ENCODE measurements at places on chromosomes 11 and 22. TPM values are rescaled to one million over a fixed set of nuclear protein-coding genes. Genes with fewer than 3 reads are reported as not detected.

Gene VSIG2
- total RNA-seq, result 0.40 TPM

Gene KDM4E
- total RNA-seq, result not detected

Gene F2
- total RNA-seq, result not detected

Gene CCDC81
- 0.44 TPM for total RNA-seq

Gene POU2AF2
- total RNA-seq, result not detected

Gene RBMXL2
- not detected for total RNA-seq

Gene H19
- not detected for total RNA-seq

Gene TNNI2
- 0.33 TPM for total RNA-seq

Gene MIAT
- total RNA-seq, result 52.2 TPM

Gene SEZ6L
- not detected for total RNA-seq

Gene OR6T1
- not detected for total RNA-seq

Gene FAT3
- not detected for total RNA-seq

Gene SDHD
- 133 TPM for total RNA-seq

Gene DBX1
- not detected for total RNA-seq

Gene SLC6A5
- not detected for total RNA-seq

Gene HEPHL1
- total RNA-seq, result not detected

Gene PAK1
- total RNA-seq, result 32.1 TPM

Gene LDHAL6A
- not detected for total RNA-seq

Gene OR52E8
- not detected for total RNA-seq

Gene ATP5MG
- 277 TPM for total RNA-seq

Gene SLC22A6
- total RNA-seq, result not detected

Gene TM7SF2
- total RNA-seq, result 17.9 TPM

Gene MS4A1
- total RNA-seq, result 1.2 TPM

Gene PPP2R5B
- total RNA-seq, result 11.2 TPM

Gene DEPDC7
- 1.7 TPM for total RNA-seq

Gene GLYATL2
- not detected for total RNA-seq

Gene DGCR2
- 26.9 TPM for total RNA-seq

Gene TNNT3
- total RNA-seq, result 1.6 TPM

Gene TMEM151A
- total RNA-seq, result not detected

Gene KIF18A
- total RNA-seq, result 10.9 TPM

Gene GAS2L1
- total RNA-seq, result 0.71 TPM

Gene OR4A16
- total RNA-seq, result not detected

Gene LTBP3
- total RNA-seq, result 33.2 TPM

Gene MRGPRX3
- total RNA-seq, result not detected

Gene HTR3A
- not detected for total RNA-seq

Gene PDGFB
- 2.3 TPM for total RNA-seq

Gene ART5
- not detected for total RNA-seq

Measured in CD8-positive, alpha-beta memory T cell (primary cell).